Astrocyte (in vitro differentiated cells and primary cell): ENCODE measurements at places on chromosomes 2 and 18. TPM values are rescaled to one million over a fixed set of nuclear protein-coding genes. Genes with fewer than 3 reads are reported as not detected.

The DSG4 gene
- not detected in 2 replicates for total RNA-seq

The LGALSL gene
- 12.4 and 14.0 TPM in 2 replicates for total RNA-seq

The REEP1 gene
- total RNA-seq = 0.61 and 1.1 TPM in 2 replicates

The FBXO15 gene
- total RNA-seq = 1.2 TPM in 2 replicates

The CRACDL gene
- 1.8 and 5.7 TPM in 2 replicates for total RNA-seq

The UGT1A9 gene
- total RNA-seq = not detected in 2 replicates

The RNF125 gene
- total RNA-seq = 1.8 and 1.9 TPM in 2 replicates

The CETN1 gene
- not detected in 2 replicates for total RNA-seq
